ENCODE measurements at places on chromosomes 13 and 19.
A peak's percentile ranks its signal among the peaks of the same experiment; 100 is the strongest.

- H3K4me3 ChIP-seq, result no peak overlapping the region
- no peak for DNase-seq
- no peaks in the 10 kb centered on the region for H3K27me3 ChIP-seq
- peak overlapping the region; percentile 90 for H3K27ac ChIP-seq
These were observed 6.7 kb upstream of the ONECUT3 start for GRCh38 chr19:1746401-1747284.

DNA sequence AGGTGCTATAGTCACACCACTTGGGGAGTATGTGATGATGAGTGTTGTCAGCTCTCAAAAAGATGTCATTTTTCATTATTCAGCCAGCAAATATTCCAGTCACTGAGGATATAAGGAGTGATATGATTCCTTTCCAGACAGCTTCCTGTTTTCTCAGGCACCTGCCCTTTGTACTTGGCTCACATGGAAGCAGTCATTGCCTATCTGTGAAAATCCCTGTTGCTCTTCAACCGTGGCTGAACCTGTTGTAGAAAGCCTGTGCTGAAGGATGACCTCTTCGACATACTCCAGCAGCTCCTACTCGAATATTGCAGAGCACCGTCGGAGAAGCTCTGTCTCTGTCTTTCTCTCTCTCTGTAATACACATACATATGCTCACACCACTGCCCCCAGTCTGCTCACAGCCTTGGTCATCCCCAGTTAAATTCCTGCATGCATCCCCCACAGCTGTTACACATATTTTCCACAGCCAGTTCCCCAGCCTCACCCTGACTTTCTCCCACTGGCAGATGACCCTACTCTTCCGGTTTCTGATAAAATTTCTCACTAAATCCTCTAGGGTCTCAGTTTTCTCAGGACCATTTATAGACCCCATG is 204.2 kb upstream of the ARGLU1 start:
- no peaks in the 10 kb centered on the region for H3K36me3 ChIP-seq
- no peaks in the 10 kb centered on the region for H3K27me3 ChIP-seq
- no peak overlapping the region for H3K4me3 ChIP-seq
- no peak overlapping the region for H3K27ac ChIP-seq
- DNase-seq, result no peak

- H3K36me3 ChIP-seq, result peaks cover 47% of the 10 kb centered on the region
- no peak overlapping the region for H3K27ac ChIP-seq
- H3K4me1 ChIP-seq, result no peaks in the 10 kb centered on the region
- no peaks in the 10 kb centered on the region for H3K27me3 ChIP-seq
- no peak overlapping the region for H3K4me3 ChIP-seq
These were observed 11.7 kb downstream of the CSNK1G2 start for GRCh38 chr19:1952635-1953034.

GRCh38 chr19:45215391-45216191 is 29.6 kb downstream of the EXOC3L2 start:
- H3K27me3 ChIP-seq, result no peaks in the 10 kb centered on the region
- peaks cover 32% of the 10 kb centered on the region for H3K4me1 ChIP-seq
- no peak for DNase-seq
- H3K4me3 ChIP-seq, result no peak overlapping the region
- H3K36me3 ChIP-seq, result no peaks in the 10 kb centered on the region

DNA sequence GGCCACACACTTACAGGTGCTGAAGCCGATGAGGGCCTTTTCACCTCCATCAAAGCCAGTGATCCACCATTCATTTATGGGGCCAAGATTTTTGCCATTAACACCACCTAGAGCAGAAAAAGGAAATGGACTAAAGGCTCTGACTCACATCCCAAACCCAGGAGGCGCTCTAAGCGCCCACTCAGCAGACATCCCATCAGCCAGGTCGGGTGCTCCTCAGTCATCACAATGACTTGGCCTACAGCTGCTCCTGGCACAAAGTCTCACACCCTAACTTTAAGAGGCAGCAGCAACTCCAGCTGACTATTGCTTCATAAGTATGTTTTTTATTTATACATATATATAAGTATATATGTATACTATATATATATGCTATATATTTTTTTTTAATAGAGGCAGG is 36.1 kb upstream of the EIF3G start:
- H3K27me3 ChIP-seq, result no peaks in the 10 kb centered on the region
- no peak overlapping the region for H3K27ac ChIP-seq
- H3K4me3 ChIP-seq, result no peak overlapping the region
- peaks cover 97% of the 10 kb centered on the region for H3K36me3 ChIP-seq
- H3K4me1 ChIP-seq, result no peaks in the 10 kb centered on the region

- H3K27ac ChIP-seq, result no peak overlapping the region
- H3K4me3 ChIP-seq, result no peak overlapping the region
- DNase-seq, result no peak
- H3K27me3 ChIP-seq, result no peaks in the 10 kb centered on the region
- no peaks in the 10 kb centered on the region for H3K36me3 ChIP-seq
These were observed 92.8 kb downstream of the FAM216B start for GRCh38 chr13:42874221-42874620.

- no peaks in the 10 kb centered on the region for H3K36me3 ChIP-seq
- no peaks in the 10 kb centered on the region for H3K4me1 ChIP-seq
- H3K27ac ChIP-seq, result no peak overlapping the region
- no peaks in the 10 kb centered on the region for H3K27me3 ChIP-seq
- DNase-seq, result no peak
These were observed 609 bp upstream of the ZSCAN18 start for GRCh38 chr19:58098682-58098998.

DNA sequence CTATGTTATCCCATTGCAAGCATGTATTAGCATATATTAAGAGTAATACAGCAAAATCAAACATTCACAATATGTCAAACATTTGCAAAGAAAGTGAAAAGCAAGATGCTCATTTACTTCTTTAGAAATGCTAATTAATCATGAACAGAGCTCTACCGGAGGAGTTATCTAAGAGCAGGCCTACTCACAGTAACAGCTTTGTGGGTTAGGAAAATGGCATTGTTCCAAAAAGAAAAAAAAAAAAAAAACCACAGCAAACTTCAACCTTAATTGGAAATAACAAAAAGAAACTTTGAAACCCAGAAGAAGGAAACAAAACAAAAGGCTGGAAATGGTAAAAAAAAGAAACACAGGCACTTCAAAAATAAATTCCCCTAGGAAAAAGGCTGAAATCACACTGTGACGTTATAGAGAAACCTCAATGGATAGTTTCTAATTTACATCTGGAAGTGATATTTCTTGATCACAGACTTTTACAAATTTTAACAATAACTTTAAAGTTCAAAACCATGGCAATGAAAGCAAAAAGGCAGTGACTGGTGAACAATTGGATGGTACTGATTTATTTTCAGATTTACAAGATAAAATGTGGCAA is 1236.8 kb upstream of the SPRY2 start:
- no peaks in the 10 kb centered on the region for H3K4me1 ChIP-seq
- H3K27ac ChIP-seq, result no peak overlapping the region
- no peaks in the 10 kb centered on the region for H3K36me3 ChIP-seq
- no peaks in the 10 kb centered on the region for H3K27me3 ChIP-seq

GRCh38 chr13:111976474-111977178 is 90.3 kb upstream of the SOX1 start:
- H3K36me3 ChIP-seq, result no peaks in the 10 kb centered on the region
- H3K27me3 ChIP-seq, result no peaks in the 10 kb centered on the region
- no peak for DNase-seq
- H3K4me1 ChIP-seq, result no peaks in the 10 kb centered on the region
- no peak overlapping the region for H3K27ac ChIP-seq

GRCh38 chr13:33310245-33311038 is 24.9 kb upstream of the STARD13 start:
- H3K4me3 ChIP-seq, result no peak overlapping the region
- H3K27me3 ChIP-seq, result no peaks in the 10 kb centered on the region
- no peak for DNase-seq
- no peak overlapping the region for H3K27ac ChIP-seq
- no peaks in the 10 kb centered on the region for H3K36me3 ChIP-seq

GRCh38 chr13:25281193-25281934 is 5.9 kb downstream of the MTMR6 start:
- H3K27ac ChIP-seq, result no peak overlapping the region
- H3K27me3 ChIP-seq, result no peaks in the 10 kb centered on the region
- H3K36me3 ChIP-seq, result no peaks in the 10 kb centered on the region
- H3K4me1 ChIP-seq, result peaks cover 3% of the 10 kb centered on the region

- H3K4me3 ChIP-seq, result no peak overlapping the region
- H3K4me1 ChIP-seq, result peaks cover 39% of the 10 kb centered on the region
- H3K27me3 ChIP-seq, result no peaks in the 10 kb centered on the region
These were observed 4.5 kb upstream of the B3GNT8 start for GRCh38 chr19:41431426-41432386.

DNA sequence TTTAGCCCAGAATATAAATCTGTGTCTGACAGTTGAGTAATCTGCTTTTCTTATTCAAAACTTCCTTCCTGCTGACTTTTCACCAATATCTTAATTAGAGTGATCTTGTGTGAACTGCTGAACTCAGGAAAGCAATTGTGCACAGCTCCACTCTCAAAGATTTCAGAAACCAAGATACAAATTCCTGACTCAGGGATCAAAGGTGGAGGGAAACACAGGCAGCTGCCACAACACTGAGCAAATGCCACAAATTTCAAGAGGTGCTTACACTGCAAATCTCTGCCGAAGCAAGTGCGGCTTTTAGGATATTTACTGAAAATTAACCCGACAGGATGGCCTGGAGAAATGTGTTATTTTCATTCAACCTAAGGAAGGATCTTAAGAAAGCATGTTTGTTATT is 111.4 kb downstream of the STOML3 start:
- DNase-seq, result no peak
- no peaks in the 10 kb centered on the region for H3K36me3 ChIP-seq
- H3K27me3 ChIP-seq, result 0 out of 2 replicates have a peak, but pooled peaks cover 4% of the 10 kb centered on the region
- no peak overlapping the region for H3K27ac ChIP-seq
- H3K4me1 ChIP-seq, result no peaks in the 10 kb centered on the region

GRCh38 chr19:54967611-54968010 is 1.4 kb downstream of the NLRP2 start:
- no peaks in the 10 kb centered on the region for H3K27me3 ChIP-seq
- DNase-seq, result no peak
- peaks cover 18% of the 10 kb centered on the region for H3K36me3 ChIP-seq
- H3K4me3 ChIP-seq, result no peak overlapping the region
- H3K27ac ChIP-seq, result no peak overlapping the region

DNA sequence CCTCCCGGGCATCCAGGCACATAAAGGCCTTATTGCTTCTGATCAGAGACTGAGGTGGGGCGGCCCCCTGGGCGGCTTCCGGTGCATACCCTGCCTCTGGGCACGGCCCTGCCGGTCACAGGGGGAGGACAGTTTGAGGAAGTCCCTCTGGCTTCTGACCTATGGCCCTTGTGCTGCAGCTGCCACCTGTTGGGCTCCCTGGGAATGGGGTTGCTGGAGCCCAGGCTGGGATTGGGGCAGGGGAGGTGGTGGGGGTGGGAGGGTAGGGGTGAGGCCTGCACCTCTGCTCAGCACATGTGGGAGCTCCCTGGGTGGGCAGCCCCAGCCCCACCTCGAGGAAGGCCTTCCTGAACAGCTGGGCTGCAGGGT is 10.7 kb downstream of the ANO8 start:
- no peak overlapping the region for H3K4me3 ChIP-seq
- H3K27ac ChIP-seq, result no peak overlapping the region
- peaks cover 41% of the 10 kb centered on the region for H3K36me3 ChIP-seq
- H3K4me1 ChIP-seq, result peaks cover 3% of the 10 kb centered on the region
- DNase-seq, result no peak

GRCh38 chr13:109468123-109468522 is 318.3 kb downstream of the IRS2 start:
- no peaks in the 10 kb centered on the region for H3K36me3 ChIP-seq
- no peaks in the 10 kb centered on the region for H3K27me3 ChIP-seq
- no peak overlapping the region for H3K4me3 ChIP-seq
- H3K4me1 ChIP-seq, result no peaks in the 10 kb centered on the region
- DNase-seq, result no peak

- no peaks in the 10 kb centered on the region for H3K36me3 ChIP-seq
- H3K27ac ChIP-seq, result no peak overlapping the region
- DNase-seq, result no peak
- H3K4me3 ChIP-seq, result no peak overlapping the region
These were observed 3.1 kb upstream of the BCL3 start for GRCh38 chr19:44745341-44745831.

- H3K4me1 ChIP-seq, result no peaks in the 10 kb centered on the region
- no peak for DNase-seq
- no peaks in the 10 kb centered on the region for H3K36me3 ChIP-seq
- H3K4me3 ChIP-seq, result no peak overlapping the region
- H3K27ac ChIP-seq, result no peak overlapping the region
These were observed 105.1 kb downstream of the NUFIP1 start for GRCh38 chr13:44884076-44884729.

GRCh38 chr13:75762076-75762937 is 126.2 kb downstream of the LMO7 start:
- DNase-seq, result no peak
- no peaks in the 10 kb centered on the region for H3K4me1 ChIP-seq
- H3K4me3 ChIP-seq, result no peak overlapping the region
- no peak overlapping the region for H3K27ac ChIP-seq
- H3K27me3 ChIP-seq, result no peaks in the 10 kb centered on the region
- H3K36me3 ChIP-seq, result no peaks in the 10 kb centered on the region

- peaks cover 12% of the 10 kb centered on the region for H3K27me3 ChIP-seq
- H3K36me3 ChIP-seq, result no peaks in the 10 kb centered on the region
- no peak for DNase-seq
- H3K4me1 ChIP-seq, result no peaks in the 10 kb centered on the region
- no peak overlapping the region for H3K4me3 ChIP-seq
These were observed 82.8 kb downstream of the CRYL1 start for GRCh38 chr13:20442798-20443381.

DNA sequence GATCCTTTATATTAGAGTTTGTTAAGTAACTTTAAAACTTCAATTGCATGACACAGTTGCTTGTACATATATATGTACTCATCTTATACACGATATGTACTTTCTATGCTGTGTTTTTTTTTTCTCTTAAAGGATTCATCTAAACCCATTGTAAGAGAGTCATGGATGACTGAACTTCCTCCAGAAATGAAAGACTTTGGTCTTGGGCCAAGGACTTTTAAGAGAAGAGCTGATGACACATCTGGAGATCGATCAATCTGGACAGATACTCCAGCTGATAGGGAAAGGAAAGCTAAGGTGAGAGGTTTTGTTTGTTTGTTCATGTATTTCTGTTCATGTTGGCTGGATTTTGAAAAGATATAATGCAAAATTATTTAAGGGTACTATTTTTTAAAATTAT is 26.0 kb downstream of the GPALPP1 start:
- no peaks in the 10 kb centered on the region for H3K27me3 ChIP-seq
- peaks cover 21% of the 10 kb centered on the region for H3K36me3 ChIP-seq
- H3K4me1 ChIP-seq, result no peaks in the 10 kb centered on the region
- H3K27ac ChIP-seq, result no peak overlapping the region
- no peak for DNase-seq

DNA sequence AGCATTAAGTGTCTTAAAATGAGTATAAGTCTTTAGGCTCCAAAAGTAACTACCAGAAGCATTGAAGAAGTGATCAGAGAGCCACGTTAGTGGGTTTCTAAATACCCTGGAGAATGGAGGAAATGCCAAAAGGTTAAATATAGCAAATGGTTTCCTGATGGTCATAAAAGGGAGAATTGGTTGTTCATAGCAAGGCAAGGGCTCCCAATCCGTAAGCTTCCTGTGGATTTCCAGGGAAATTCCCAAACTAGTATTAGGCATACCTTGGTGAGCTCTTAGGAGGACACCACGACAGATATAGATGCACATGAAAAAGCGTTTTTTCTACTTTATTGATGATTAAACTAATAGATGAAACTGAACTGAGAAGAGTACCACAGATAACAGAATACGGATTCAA is 410.9 kb downstream of the FOXO1 start:
- no peak for DNase-seq
- no peak overlapping the region for H3K4me3 ChIP-seq
- H3K4me1 ChIP-seq, result no peaks in the 10 kb centered on the region
- no peak overlapping the region for H3K27ac ChIP-seq
- no peaks in the 10 kb centered on the region for H3K36me3 ChIP-seq
